ENCODE measurements at places on chromosomes 11 and 22.

DNA sequence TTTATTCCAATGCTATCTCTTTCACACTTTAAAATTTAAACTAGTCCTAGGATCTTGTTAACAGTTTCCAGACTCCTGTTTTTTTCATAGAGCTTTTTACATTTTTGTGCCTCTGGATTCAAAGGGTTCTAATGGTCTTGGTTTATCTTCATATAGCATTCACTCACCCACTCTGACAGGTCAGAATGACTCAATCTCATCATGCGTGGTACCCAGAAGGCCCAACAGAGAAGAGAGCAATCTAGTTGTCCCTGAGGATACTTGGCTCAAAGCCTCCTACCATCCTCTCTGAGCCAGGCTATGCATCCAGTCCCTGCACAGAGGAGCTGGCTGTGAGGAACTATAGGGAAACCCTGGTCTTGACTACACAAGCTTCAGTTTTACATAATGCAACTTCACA lies 27.5 kb downstream of the MAML2 start:
- no peak for DNase-seq

GRCh38 chr11:71204748-71205664 lies 47.4 kb downstream of the SHANK2 start:
- DNase-seq = peak; percentile 46

GRCh38 chr11:3111919-3112690 lies 53.0 kb downstream of the OSBPL5 start:
- no peak for DNase-seq

DNA sequence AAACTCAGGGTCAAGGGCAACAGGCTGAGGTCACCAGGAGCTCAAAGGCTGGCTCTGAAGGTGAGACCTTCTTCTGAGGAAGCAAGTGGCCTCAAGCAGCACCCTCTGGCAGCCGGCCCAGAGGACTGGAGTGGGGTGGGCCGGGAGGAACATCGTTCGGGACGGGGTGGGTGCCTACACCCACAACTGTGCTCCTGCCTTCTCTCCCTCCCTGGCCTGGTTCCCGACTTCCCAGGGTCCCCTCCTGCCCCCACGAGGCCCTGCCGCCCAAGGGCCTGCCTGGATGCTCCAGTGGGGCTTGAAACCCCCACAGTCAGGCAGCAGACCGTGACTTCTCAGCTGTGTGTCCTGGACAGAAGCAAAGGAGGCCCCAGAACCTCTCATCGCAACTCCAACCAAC lies 195.7 kb downstream of the IGLL1 start:
- no peak for DNase-seq

- no peak for DNase-seq
Measured at GRCh38 chr11:123473941-123474677, 44.0 kb downstream of the GRAMD1B start.

DNA sequence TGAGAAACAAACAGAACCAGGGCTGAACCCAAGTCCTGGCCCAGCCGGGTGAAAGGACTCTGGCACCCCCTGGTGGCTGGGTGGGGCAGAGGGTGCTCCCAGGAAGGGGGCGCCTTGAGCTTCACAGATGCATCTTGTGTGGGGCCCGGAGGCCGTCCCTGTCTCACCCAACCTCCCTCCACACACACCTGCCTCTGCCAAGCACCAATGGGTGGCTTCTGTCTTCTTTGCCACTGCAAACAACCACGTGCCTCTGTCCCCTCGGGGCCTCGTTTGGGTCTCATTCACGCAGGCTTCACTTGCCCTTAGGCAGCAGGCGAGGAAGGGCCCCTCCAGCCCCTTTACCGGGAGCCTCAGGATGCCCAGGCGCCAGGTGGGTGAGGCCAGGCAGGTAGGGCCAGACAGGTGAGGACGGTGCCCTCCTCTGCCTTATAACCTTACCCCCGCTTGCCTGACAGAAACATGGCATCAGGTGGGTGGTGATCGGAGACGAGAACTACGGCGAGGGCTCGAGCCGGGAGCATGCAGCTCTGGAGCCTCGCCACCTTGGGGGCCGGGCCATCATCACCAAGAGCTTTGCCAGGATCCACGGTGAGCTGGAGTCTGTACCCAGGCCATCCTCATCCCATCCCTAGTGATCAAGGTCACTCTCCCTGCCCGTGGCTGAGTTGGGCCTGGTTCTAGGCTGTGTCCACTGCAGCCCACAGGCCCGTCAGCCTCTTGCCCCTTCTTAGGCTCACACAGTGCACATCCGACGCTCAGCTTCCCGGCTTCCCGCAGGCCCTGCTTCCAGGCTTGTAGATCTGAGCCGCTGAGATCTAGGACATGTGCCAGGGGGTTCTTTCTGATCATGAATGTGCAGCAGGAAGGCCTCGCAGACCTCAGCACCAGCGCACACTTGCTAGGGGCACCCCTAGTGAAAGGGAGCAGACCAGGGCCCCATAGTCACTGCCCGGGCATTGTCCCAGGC lies 17.2 kb downstream of the POLR3H start:
- DNase-seq = peak; percentile 51

- DNase-seq = no peak
Measured at GRCh38 chr11:112355726-112356125, 95.1 kb upstream of the PLET1 start.

DNA sequence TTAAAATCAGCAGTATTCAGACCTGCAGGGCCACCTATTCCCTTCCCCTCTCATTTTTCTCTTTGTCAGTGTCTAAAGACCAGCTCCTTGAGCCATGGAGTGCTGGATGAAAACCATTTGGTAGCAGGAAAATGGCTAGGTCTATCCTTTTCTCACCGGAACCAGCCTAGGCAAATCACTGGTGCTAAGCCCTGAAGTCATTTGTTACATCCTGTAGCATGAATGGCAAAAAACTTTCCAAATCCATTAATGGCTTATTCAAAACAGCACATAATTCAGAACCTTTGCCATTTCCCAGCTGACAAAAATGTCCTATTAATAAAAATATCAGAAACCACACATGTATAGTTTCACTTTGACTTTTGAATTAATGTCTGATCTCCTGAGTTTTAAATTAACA lies 209.5 kb upstream of the E2F8 start:
- no peak for DNase-seq

DNA sequence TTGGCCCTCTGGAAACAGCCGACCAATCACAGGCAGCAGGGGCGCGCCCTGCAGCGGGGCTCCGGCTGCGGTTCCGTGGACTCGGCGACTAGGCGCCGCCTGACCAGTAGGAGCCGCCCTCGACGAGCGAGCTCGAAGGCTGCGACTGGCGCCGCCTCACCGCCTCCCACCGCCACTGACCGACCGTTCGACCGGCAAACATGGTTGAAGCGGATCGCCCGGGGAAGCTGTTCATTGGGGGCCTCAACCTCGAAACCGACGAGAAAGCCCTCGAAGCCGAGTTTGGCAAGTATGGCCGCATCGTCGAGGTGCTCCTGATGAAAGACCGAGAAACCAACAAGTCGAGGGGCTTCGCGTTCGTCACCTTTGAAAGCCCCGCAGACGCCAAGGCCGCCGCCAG lies at the start of gene RBMXL2:
Gene RBMXL2 (plus strand): TSS at position 78 of the 400 bp plus-strand sequence. CDS start 123 bp downstream, at position 201.
- DNase-seq = no peak

DNA sequence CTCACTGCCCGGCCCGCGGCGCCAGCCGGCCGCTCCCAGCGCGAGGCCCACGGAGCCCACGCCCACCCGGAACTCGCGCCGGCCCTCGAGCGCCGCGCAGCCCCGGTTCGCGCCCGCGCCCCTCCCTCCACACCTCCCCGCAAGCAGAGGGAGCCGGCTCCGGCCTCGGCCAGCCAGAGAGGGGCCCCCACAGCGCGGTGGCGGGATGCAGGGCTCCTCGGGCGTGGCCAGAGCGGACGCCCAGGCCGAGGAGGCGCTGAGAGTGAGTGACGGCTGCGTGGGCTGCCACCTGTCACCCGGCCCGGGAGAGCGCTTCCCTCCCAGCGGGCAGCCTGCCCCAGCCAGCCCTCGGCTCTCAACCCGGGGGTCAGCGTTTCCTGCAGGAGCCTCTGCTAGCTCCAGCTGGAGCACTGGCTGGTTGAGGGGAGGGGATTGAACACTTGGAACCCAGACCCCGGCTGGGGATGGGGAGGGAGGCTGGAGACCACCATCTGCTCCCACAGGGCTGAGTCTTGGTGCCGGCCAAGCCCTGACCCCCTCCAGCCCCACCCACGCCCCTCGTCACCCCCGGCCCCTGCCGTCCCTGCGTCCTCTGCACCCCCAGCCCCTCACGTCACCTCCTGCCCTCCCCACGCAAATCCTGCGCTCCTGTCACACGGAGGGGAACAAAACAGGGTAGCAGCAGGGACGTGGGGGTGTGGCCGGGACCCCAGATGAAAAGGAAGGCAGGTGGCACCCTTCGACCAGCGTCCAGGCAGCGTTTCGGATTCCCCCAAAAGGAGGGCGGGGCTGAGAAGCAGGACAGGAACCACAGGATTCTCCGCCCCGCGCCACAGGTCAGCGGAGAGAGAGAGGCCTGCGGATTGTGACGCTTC lies 157.0 kb downstream of the BRD1 start:
- DNase-seq = no peak

GRCh38 chr22:44133901-44134571 lies 46.7 kb upstream of the PARVG start:
- no peak for DNase-seq

DNA sequence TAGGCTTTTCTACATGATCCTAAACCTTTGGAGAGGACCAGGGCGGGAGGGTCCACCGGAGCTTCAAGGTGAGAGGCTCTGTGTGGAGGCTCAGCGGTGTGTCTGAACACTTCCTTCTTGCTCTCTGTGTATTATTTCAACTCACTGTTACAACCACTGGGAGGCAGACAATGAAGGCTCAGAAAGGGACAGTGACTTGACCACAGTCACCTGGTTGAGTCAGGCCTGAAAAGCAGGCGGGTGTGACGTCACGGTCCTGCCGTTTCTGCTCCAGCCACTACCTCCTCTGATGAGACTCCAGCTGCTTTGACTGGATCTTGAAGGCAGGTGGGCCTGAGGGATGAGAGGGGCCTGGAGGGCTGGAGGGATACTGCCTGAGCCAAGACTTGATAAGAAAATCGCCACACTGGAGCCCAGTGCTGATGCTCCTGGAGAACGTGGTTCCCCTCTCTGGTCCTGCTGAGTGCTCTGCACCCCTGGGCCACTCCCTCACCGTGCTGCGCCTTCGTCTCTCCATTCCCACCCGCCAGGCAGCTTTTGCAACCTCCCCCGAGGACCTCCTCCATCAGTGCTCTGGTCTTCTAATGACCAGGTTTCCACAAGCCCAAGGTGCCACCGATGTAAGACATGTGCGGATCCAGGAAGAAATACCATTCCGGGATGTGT lies 27.9 kb downstream of the KCNC1 start:
- no peak for DNase-seq

GRCh38 chr11:99015634-99016454 lies 4.9 kb upstream of the CNTN5 start:
- peak; percentile 73 for DNase-seq

- DNase-seq = peak; percentile 58
Measured at GRCh38 chr11:97269527-97269926, 879.7 kb downstream of the JRKL start.

GRCh38 chr11:87369888-87370287 lies 332.2 kb downstream of the TMEM135 start:
- no peak for DNase-seq

DNA sequence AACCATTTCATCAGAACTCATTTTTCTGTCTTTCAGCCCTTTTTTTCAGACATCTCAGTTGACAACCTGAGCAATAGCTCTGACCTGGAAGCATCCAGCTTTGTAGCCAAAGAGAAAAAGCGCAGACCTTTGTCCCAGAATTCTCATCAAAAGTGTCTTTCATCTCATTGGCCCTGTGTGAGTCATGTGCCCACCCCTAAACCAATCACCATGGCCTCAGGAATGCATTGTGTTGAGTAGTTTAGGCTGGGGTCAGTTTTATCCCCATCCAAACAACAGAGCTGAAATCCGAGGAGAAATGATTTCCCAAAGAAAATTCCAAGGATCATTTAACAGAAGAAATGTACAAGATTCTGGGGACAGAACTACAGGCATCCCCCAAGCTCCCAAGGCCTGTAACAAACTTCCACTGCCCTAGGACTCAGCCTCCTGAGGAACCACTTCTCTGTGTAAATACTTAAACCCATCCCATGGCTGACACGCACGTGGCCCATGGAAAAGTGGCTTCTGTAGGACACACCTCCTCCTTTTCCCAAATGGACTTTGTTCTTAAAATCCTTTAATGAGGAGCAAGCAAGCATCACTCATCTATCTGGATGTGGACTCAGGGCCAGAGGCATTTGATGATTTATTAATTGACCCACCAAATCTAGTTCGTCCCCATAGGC lies 429.0 kb downstream of the SOX6 start:
- DNase-seq = no peak

DNA sequence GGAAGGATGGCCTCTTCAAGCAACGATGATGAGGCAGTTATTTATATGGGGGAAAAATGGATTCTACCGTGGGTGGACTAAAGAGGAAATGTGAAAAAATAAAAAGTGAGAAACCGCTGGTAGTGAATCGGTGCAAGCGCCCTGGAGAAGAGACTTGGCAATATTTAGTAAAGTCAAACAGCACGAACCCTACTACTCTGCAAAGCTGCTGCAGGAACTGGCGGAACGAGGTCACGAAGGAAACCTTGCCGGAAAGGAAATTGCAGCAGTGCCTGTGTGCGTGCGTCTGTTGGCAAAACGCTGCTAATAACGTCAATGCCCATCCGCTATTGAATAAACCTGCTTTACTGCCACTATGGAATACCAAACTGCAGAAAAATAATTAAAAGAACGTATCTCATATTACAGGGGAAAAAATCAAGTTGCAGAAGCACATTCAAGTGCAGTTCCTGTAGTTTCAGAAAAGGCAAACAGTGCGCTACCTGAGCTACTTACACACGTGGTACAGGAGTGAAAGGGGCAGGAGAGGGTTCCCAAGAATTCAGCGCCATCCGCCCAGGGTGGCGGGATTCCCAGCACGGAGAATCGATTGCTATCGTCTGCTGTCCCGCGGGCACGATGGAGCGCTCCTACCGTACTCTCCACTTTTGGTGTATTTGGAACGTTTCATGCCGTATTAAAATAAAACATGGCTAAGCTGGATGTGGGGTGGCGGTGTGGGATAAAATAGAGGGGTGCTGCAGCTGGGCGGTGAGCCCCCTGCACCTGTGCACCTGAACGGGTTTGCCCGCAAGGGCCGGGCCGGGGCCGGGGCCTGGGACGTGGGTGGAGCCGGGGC lies 585 bp upstream of the NADSYN1 start:
- DNase-seq = peak; percentile 44

DNA sequence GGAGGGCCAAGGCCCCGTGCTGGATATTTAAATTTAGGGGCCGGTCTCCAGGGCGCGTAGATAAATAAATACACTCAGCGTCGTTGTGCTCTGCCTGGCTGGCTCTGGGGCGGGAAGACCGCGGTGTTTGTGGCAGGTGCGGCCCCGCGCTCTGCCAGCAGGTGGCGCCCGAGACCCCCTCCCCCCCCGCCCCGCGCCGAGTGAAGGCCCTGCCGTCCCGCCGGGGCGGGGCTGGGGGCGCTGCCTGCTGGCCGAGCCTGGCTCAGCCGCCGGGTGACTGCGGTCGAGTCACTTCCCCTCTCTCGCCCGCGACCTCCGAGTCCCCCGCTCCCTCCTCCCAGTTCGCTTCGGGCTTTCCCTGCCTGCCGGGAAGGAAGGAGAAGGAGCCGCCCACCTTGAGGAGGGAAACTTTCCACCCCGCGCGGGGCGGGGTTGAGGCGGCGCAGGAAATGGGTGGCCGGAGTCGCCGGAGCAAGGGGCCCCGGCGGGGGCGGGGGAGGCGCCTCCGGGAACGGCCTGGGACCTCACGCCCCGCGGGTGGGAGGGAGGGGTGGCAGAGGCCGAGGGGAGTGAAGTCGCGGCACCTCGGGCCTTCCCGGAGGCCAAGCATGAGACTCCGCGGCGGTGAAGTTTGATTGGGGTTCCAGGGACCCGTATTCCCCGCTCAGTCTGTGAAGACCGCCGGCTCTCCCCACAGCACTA lies 1.6 kb upstream of the EHBP1L1 start:
- DNase-seq = peak; percentile 94

- no peak for DNase-seq
Measured at GRCh38 chr11:74009675-74010305, 905 bp upstream of the UCP3 start.

- peak; percentile 71 for DNase-seq
Measured at GRCh38 chr22:36853407-36854099, 7.3 kb upstream of the NCF4 start.
